ENCODE measurements at places on chromosomes 12 and 14.

DNA sequence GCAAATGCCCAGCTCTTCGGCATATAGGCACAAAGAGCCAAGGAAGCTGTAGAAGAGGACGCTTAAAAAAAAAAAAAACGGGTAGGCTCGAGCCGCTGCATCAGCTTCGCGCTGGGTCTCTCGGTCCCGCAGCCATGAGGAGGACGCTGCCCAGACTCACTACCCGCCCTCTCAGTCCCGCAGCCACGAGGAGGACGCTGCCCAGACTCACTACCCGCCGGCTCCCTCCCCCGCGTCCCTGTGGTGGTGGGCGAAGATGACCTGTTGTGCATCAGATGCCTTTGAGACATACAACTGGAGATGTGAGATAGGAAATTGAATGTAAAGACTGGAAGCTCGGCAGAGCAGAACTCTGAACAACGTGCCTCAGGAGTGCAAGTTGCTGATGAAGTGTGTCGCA, 11.4 kb upstream of the SPSB2 start:
- DNase-seq: no peak

GRCh38 chr12:21852251-21852650, 77.7 kb upstream of the KCNJ8 start:
- DNase-seq: no peak

DNA sequence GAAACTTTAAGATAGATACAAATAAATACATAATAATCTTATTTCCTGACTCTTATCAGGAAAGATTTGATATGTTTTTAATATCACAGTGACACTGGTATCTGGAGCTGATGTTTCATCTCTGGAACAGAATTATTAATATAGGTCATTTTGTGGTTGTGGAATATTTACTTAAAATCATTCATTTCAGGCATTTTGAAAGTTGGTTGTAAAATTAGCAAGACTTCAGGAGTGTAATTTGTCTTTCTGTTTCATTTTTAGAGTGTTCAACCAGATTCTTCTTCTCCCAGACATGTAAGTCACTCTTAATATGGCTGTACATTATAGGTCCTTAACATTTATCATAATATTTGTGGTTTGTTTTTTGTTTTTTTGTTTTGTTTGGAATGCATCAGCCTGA, 115.7 kb downstream of the PCNX1 start:
- no peak for DNase-seq

DNA sequence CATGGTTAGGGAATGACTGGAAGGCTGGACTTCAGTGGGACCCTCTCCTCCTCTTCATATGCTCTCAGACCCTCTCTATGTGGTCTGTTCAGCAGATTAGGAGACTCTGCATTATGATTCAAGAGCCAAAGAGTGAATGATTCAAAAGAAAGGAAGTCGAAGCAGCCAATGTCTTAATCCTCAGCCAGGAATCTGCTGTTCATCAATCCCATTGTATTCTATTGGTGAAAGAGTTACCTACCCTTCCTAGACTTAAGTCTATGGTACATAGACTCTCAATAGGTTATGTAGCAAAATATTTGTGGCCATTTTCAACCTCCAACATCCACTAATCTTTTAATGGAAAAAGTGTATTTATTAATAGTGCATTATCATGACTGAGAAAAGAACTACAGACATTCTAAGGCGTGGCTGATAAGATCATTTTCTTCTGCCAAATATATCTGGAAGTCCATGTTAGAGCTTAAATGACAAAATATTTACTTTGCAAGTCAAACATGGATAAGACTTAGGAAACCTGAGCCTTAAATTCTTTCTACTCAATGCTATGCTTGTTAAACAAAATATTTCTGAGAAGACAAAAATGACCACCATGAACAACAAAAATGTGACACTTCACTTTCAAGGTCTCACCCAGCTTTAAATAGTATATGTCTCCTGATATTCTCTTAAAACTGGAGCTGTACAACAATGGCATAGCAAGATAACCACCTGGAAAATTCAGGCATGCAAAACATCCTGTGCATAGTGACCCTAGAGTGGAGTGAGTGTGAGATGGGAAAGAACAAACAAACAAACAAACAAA, 1100.6 kb downstream of the GALC start:
- no peak for DNase-seq

GRCh38 chr14:35133542-35134328, 11.4 kb downstream of the PRORP start:
- DNase-seq: no peak

GRCh38 chr12:29710104-29710503, 73.6 kb downstream of the TMTC1 start:
- DNase-seq: no peak

- DNase-seq: no peak
Observed at GRCh38 chr12:11623382-11623781, 26.1 kb upstream of the ETV6 start.

DNA sequence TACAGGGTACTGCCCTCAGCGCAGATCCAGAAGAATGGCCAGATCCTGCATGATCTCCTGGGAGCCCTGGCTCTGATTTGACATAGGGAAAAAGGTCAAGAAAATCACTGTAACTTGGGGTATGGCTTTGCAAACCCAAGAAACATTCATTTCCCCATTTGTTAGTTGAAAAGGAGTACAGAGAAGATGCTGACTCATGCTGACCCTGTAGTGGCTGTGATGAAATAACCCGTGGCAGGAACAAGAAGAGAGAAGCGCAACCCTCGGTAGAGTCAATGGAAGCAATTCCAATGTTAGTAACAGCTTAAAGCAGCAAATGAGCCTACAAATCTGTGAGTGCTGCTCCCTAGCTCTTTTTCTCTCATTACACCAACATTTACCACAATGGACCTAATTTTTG, 281.6 kb upstream of the NPAS3 start:
- DNase-seq: no peak

GRCh38 chr14:23302290-23303225, at the start of gene PPP1R3E:
PPP1R3E (minus strand) TSS chr14:23302859; CDS start chr14:23302576, 283 bp downstream.
- DNase-seq: peak; percentile 93

DNA sequence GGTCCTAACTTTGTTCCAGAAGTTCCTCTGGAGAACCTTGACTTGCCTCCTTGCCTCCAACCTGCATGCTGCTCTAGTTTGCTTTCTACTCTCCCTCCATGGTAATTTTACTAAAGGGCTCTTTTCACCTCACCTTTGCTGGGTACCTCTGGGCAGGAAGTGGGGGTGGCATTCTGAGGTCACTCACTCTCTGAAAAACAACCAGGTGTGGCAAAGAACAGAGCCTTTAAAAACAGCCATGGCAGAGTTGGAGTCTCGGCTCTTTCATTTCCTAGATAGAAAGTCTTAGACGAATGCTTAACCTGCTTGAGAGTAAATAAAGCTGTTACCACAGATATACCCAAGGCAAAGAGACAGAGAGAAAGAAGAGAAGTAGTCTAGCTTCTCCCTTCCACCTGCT, 827.9 kb downstream of the BCL11B start:
- DNase-seq: no peak

- no peak for DNase-seq
Observed at GRCh38 chr12:11765421-11765816, 115.9 kb downstream of the ETV6 start.

- no peak for DNase-seq
Observed at GRCh38 chr14:34223373-34224148, 238.5 kb downstream of the SPTSSA start.

DNA sequence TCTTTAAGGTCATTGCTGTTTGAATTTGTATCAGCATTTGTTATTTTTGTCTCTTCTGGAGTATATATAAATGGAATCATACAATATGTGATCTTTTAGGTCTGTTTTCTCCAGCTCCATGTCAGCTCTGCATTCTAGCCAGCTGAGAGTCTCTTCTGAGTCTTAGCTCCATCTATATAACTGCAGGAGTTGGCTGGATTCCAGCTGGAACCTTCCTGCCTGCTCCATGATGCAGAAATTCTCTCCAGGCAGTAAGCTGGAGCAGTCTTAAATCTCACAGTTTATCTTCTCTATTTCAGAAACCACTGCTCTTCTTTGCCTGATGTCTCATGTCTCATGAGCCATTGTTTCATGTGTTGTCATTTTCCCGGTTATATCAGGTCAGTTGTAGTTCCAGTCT, 827.6 kb downstream of the NRXN3 start:
- DNase-seq: no peak

DNA sequence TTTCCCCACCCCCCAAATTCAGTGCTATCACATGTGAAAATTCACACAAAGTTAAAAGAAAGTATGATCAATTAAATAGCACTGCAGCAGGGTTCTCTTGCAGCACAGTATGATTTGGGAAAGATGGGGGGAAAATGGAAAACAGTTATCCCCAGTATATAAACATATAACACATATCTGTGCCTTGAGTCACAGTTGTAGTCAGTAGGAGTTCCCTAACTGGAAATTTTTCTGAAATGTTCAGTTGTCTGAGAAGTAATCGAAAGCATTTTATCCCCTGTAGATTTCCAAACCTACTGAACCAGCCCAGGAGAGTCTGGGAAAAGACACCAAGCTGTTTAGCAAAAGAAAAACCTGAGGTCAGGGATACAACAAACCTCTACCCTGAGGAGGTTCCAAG, 47.0 kb downstream of the C12orf50 start:
- no peak for DNase-seq

DNA sequence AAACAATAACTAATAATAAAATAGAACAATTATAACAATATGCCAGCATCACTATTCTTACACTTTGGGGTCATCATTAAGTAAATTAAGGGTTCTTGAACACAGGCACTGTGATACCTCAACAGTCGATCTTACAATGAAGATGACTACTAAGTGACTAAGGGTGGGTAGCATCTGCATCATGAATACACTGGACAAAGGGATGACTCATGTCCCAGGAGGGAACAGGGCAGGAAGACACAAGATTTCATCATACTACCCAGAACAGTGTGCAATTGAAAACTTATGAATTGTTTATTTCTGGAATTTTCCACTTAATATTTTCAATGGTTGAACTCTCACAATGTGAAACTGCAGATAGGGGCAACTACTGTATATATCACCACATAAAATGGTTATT, 19.7 kb downstream of the TSPAN19 start:
- DNase-seq: no peak

GRCh38 chr12:132021031-132021871, 71.5 kb downstream of the EP400 start:
- DNase-seq: no peak

GRCh38 chr12:107130830-107131611, 37.7 kb upstream of the CRY1 start:
- no peak for DNase-seq

- DNase-seq: no peak
Observed at GRCh38 chr14:90440021-90440451, 43.2 kb downstream of the CALM1 start.

DNA sequence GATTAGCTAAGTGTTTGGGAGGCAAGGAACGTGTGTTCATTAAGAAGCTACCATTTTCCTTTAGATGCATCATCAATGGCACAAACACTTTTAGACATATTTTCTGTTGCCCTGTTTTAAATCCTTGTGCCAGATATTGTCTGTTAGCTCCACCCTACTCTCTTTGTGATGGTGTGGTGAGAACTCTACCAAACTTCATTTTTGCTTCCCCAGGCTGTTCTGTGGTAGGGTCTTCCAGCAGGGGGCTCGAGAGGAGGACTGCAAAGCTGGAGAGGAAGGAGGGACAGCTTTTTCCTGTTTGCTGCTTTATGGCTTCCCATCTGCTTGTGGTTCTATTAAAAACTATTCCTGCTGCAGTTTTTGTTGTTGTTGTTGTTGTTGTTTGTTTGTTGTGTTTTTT, 23.8 kb upstream of the STRAP start:
- DNase-seq: no peak

DNA sequence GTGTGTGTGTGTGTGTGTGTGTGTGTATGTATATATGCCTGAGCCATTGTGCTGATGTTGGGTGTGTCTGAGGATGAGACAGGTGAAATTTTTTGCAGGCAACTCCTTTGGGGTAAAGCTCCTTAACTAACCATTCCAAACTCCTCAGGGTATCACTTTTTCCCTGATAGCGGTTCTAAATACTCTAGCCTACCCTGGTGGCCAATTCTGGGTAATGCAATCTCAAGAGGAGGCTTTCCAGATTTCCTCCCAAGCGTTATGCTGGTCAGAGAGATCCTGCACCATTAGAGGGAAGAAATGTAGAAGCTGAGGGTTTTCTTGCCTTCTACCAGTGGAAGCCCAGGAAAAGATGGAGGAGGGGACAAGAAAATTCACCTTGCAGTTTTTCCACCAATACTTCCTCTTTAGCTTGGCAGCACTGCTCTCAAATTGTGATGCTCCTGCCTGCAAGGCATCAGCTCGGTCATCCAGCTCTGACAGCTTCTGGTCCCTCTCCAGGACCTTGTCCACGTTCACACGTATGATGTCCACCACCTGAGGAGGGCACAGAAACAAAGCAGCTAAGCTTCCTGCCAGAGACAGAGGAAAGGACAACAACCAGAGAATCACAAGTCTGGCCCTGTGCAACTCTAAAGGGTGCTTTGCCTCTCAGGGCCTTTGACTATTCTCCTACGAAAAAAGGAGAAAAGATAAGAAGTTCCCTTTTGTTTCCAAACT, 4.9 kb downstream of the VAMP1 start:
- peak; percentile 59 for DNase-seq

GRCh38 chr12:46548605-46549071, 176.1 kb upstream of the SLC38A2 start:
- no peak for DNase-seq

DNA sequence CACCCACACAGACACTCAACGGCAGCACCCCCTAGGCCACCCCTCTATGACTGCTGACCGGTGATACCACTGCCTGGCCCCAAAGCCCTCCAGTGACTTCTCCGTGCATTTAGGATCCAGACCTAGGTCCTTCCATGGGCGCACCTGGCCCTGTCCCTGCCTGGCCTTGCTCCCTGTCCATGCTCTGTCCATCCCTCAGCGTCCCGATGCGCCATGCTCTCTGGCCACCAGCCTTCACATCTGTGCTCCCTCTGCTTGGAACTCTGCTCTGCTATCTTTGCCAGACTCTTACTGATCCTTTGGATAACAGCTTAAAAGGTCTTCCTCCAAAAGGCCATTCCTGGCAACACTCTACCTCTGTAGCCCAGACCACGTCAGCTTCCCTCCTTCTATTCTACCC, 25.4 kb upstream of the HDAC7 start:
- DNase-seq: no peak

GRCh38 chr12:29533815-29534489, 36.5 kb upstream of the OVCH1 start:
- no peak for DNase-seq

DNA sequence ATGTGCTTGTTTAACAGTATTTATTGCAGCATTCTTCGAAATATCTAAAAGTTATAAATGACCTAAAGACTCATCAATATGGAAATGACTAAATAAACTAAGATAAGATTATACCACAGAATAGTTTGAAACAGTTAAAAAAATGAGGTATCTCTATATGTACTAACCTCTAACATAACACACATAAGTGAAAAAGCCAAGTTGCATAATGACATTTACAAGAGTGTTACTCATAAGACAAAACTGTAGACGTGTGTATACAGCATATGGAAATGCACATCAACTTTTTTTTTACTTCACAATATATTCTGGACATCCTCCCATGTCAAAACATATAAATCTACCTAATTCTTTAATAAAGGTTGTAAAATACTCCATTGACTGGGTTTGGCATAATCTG, 22.8 kb downstream of the CPM start:
- DNase-seq: no peak

GRCh38 chr14:98999901-99000300, 272.1 kb downstream of the BCL11B start:
- no peak for DNase-seq

- no peak for DNase-seq
Observed at GRCh38 chr14:54738009-54738408, 164.6 kb downstream of the GCH1 start.

GRCh38 chr14:55780156-55780946, 200.3 kb downstream of the KTN1 start:
- DNase-seq: no peak

Data from stimulated activated naive CD8-positive, alpha-beta T cell treated with anti-CD3 and anti-CD28 coated beads, Interleukin-15, Interleukin-2, amounts not matched to agents 100 U/mL and 50 U/mL, for 24 hours (primary cell).